Activated B cell treated with CpG ODN at 0.5 μM for 24 hours (primary cell): ENCODE measurements at places on chromosomes 12 and 14.

DNA sequence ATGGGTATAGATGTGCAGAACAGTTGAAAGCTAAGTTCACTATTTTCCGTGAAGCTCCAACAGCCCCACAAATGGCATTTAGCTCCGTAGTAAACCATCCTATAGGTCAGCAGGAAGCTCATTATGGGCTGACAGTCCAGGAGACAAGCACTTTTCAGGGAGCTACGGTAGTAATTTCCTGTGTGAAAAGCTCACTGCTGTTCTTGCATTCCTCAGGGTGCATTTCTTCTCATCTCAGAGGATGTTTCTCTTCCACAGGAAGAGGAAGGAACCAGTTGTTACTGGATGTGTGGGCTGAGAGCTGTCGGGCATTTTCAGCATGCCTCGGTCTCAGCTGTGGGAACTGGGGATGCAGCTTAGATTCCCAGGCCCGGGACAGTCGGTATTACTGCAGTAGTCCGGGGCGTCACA, 72.8 kb downstream of the GALNT4 start:
- DNase-seq: no peak

DNA sequence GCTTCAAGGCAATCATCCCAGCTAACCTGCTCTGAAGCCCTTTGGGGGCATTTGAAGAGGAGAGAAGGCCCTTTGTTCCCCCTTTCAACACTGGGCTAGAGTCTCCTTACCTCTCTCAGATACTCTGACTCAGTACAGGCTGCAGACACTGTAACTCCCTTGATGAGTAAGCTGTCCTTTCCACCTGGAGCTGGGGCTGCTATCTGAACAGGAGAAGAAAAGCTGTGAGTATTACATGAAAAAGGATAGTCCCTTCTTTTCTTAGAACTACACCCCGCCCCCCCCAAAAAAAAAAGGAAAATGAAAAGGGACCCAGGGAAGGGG, 186.6 kb upstream of the PLEKHG7 start:
- no peak for DNase-seq

- DNase-seq: no peak
Observed at GRCh38 chr12:102959391-102959790, 1.9 kb downstream of the ASCL1 start.

GRCh38 chr12:30928356-30929244, 2.1 kb downstream of the TSPAN11 start:
- DNase-seq: no peak

- no peak for DNase-seq
Observed at GRCh38 chr12:124044809-124045321, 71.8 kb downstream of the ZNF664 start.

- no peak for DNase-seq
Observed at GRCh38 chr12:71452006-71452405, 12.4 kb downstream of the LGR5 start.

DNA sequence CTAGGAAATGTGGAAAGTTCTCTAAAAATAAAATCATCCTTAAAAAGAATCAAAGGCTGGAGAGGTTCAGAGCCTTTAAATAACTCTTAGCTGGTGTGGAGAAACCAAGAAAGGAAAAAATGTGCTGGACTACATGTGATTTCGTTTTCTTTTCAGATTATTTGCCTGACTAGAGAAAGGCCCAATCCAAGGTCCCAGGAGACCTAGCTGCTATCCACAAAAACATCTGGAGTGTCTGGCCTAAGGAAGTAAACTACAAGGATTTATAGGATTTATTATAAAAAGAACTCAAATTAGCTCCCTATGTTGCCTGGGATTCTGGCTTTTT, 774 bp upstream of the TMEM30B start:
- no peak for DNase-seq

- no peak for DNase-seq
Observed at GRCh38 chr12:18970603-18971002, 158.9 kb upstream of the PLEKHA5 start.

- DNase-seq: no peak
Observed at GRCh38 chr12:103868215-103868614, 27.2 kb upstream of the NT5DC3 start.

DNA sequence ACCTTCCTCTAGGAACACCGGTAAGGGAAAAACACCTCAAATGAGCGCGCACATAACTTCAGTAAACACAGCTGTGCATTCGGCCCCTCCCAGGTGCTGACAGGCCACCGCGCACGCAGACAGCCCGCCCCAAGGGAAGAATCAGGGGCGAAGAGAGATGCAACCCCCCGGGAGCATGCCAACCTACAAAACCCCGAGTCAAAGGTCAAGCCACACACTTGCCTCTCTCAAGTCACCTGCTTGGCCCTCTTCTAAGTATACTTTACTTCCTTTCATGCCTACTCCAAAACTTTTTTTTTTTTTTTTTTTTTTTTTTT, 2.3 kb upstream of the CYP46A1 start:
- no peak for DNase-seq

DNA sequence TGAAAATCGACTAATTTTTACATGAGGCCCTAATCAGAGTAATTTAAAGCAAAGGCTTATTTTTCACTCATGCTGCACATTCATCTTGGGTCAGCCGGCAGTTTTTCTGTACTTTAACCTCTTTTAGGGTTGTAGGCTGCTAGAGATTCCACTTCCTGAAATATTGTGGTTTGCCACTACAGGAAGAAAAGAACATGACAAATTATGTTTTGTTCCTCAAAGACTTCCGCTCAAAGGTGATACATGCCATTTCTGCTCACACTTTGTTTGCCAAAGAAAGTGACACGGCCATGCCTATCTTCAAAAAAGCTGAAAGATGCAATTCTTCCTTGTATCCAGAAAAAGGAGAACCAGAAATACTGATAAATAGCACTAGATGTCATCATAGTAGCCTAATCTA, 183.4 kb upstream of the PPFIA2 start:
- no peak for DNase-seq
